ENCODE measurements at places on chromosomes 3 and 15. TPM values are rescaled to one million over a fixed set of nuclear protein-coding genes. Genes with fewer than 3 reads are reported as not detected.

The STRIT1 gene
- 1.9 TPM for polyA plus RNA-seq

The ZPLD1 gene
- polyA plus RNA-seq = 0.45 TPM

The SEMA6D gene
- polyA plus RNA-seq = 38.6 TPM

- DNase-seq = no peak
Observed at GRCh38 chr3:110430146-110430545, 641.5 kb upstream of the NECTIN3 start.

DNA sequence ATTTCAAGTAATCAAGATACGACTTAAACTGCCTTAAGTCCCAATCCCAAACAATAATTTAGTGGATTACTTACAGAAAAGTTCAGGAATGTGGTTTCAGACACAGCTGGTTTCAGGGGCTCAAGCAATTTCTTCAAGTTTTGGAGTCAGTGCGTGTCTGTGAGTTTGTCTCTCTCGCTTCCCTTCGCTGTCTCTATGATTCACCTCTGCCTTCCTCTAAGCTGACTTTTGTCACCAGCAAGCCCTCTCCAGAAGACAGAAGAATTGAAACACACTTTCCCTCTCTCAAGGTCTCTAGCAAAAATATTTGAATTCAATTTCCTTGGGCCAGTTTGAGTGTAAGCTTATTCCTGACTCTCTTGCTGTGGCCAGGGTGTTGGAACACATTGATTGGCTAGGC is 392.4 kb downstream of the EDEM1 start:
- DNase-seq = no peak

The PLS1 gene
- 33.6 TPM for polyA plus RNA-seq

- no peak for DNase-seq
Observed at GRCh38 chr3:190574473-190574872, 60.6 kb downstream of the IL1RAP start.

The ABI3BP gene
- polyA plus RNA-seq = 38.1 TPM

All from right renal pelvis (tissue), 4 donors.